ENCODE measurements at places on chromosomes 3 and 15. TPM values are rescaled to one million over a fixed set of nuclear protein-coding genes. Genes with fewer than 3 reads are reported as not detected.

SLC15A2 gene
- 0.91 TPM for total RNA-seq

ACP3 gene
- total RNA-seq: not detected

CKMT1B gene
- total RNA-seq: not detected

- no peak overlapping the region for H3K4me3 ChIP-seq
- H3K27me3 ChIP-seq: no peaks in the 10 kb centered on the region
- H3K27ac ChIP-seq: no peak overlapping the region
- no peak for DNase-seq
- H3K36me3 ChIP-seq: no peaks in the 10 kb centered on the region
These were observed 11.9 kb downstream of the TMEM158 start for GRCh38 chr3:45214061-45214680.

GRCh38 chr15:75456710-75457109 lies 5.2 kb upstream of the SIN3A start:
- H3K27me3 ChIP-seq: no peaks in the 10 kb centered on the region
- no peaks in the 10 kb centered on the region for H3K36me3 ChIP-seq
- no peak for DNase-seq
- no peak overlapping the region for H3K4me3 ChIP-seq

GRCh38 chr3:24616110-24616829 lies 121.6 kb upstream of the THRB start:
- no peaks in the 10 kb centered on the region for H3K27me3 ChIP-seq
- H3K4me3 ChIP-seq: no peak overlapping the region
- no peak overlapping the region for H3K27ac ChIP-seq
- no peaks in the 10 kb centered on the region for H3K4me1 ChIP-seq
- no peaks in the 10 kb centered on the region for H3K36me3 ChIP-seq
- DNase-seq: no peak

GRCh38 chr3:14156843-14157561 lies 21.4 kb downstream of the XPC start:
- peaks cover 74% of the 10 kb centered on the region for H3K36me3 ChIP-seq
- no peaks in the 10 kb centered on the region for H3K27me3 ChIP-seq
- DNase-seq: no peak
- H3K4me1 ChIP-seq: no peaks in the 10 kb centered on the region
- H3K4me3 ChIP-seq: no peak overlapping the region

DNA sequence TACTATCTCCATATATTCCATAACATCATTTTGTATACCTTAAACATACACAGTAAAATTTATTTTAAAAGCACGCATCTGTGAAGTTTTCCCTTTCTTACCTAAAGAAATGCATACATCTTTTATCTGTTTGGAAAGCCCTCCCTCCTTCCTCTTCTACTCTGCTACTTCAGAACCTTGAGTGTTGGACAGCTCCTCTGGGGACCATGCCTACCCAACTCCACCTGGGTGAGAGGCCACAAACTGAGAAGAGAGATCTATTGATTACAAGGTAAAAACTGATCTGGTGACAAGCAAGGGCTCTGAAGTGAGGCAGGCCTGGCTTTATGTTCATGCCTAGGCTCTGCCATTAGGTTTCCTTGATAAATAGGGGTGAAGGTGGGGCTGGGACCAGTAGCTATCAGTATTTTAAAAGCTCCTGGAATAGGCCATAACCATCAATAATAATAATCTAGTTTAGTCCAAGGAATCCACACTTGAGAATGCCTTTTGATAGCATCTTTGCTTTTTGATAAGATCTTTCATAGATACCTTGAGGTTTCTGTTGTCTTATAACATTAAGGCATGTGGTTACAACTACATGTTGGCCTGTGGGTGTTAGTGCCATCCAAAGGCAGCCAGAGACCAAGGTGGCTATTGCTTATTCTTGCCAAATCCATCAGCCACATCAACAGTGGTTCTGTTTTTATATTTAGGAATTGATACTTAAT lies 148.8 kb downstream of the KCNMB2 start:
- no peaks in the 10 kb centered on the region for H3K36me3 ChIP-seq
- H3K27ac ChIP-seq: no peak overlapping the region
- DNase-seq: no peak

All from CD8-positive, alpha-beta memory T cell (primary cell).